ENCODE measurements at places on chromosomes 2 and 18.
A peak's percentile ranks its signal among the peaks of the same experiment; 100 is the strongest.

DNA sequence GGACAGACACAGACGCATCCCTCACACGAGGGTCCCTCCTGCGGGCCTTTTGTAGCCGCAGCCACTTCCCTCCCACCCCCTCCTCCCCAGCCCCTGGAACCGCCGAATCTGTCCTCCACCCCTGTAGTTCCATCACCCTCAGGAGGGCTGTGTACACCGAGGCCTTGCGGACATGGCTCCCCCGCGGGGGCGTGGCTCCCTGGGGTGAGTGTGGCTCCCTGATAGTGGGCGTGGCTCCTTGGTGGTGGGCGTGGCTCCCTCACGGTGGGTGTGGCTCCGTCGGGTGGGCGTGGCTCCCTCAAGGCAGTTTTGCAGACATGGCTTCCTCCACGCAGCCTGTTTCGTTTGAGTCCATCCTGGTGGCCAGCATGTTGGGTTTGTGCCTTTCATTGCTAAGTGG is 420.7 kb upstream of the SALL3 start:
- no peak for DNase-seq

- no peak for DNase-seq
Measured at GRCh38 chr18:5508821-5509220, 35.0 kb downstream of the EPB41L3 start.

- no peak for DNase-seq
Measured at GRCh38 chr2:48347712-48348111, 182.2 kb upstream of the STON1 start.

DNA sequence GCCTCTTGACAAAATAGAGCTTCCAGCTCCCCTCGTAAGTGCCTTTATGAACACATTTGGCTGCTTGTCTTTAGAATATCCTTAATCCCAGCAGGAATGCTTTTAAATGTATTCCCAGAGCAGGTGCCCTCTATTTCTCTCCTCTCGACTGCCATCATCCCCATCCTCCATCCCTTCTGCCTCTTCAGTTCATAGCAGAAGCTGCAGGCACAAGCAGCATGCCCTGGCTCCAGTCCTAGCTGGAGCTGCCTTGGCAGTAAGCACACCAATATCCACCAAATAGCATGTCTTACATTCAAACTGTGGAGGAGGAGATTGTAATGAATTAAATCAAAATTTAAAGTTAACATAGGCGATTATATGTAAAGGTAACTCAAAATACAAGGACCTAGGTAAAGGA is 891.3 kb upstream of the SLC39A10 start:
- DNase-seq, result no peak

DNA sequence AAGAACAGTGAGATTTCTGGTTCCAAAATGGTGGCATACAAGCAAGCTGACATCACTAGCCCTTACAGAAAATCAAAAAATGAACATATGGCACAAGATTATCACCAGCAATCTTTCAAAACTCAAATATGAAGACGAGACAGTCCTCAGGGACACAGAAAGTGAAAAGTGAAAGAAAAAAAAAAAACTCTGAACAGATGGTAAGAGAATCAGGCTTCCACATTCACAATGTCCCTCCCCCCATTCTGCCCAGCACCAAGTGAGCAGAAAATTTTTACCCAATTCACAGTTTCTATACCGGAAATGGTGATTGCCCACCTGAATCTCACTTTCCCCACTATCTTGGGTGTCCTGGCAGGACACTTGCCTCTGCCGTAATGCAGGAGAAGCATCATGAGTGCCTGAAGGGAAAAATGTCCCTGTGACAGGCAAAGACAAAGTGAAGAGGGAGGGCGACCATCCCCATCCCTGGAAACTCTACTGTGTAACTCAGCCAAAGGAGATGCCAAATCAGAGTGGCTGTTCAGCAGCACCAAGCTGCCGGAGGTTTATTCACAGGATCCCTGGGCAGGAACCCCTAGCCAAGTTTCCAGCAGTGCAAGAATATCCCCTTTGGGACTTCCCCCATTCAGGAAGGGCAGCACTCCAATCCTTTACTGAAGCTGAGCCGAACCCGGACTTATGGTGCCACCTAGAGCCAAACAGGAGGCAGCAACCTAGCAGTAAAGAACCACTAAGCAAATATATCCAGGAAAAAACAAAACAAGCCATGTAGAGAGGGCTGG is 312.2 kb downstream of the LRATD1 start:
- no peak for DNase-seq

- no peak for DNase-seq
Measured at GRCh38 chr2:157725846-157726245, 97.2 kb upstream of the ACVR1C start.

GRCh38 chr18:77223221-77223639 is 26.4 kb upstream of the GALR1 start:
- peak; percentile 39 for DNase-seq

- DNase-seq, result no peak
Measured at GRCh38 chr2:73253901-73254300, 19.8 kb downstream of the CCT7 start.

DNA sequence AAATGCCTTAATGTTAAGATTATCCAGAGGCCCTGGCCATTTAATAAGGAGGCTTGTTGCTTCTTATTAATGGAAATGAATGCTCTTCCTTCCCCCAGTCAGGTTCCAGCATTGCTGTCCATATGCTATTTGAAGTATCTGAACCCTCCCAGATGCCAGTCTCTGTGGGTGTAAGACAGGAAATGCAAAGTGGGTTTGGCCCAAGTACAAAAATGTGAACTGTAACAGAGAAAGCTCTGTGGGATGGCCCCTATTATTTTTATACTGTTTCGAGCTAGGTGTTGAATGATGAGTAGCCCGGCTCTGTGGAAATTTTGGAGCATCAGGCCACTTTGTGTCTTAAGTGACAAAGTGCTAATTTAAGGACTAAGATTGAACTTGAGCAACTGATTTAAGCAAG is 141.0 kb downstream of the UXS1 start:
- no peak for DNase-seq

DNA sequence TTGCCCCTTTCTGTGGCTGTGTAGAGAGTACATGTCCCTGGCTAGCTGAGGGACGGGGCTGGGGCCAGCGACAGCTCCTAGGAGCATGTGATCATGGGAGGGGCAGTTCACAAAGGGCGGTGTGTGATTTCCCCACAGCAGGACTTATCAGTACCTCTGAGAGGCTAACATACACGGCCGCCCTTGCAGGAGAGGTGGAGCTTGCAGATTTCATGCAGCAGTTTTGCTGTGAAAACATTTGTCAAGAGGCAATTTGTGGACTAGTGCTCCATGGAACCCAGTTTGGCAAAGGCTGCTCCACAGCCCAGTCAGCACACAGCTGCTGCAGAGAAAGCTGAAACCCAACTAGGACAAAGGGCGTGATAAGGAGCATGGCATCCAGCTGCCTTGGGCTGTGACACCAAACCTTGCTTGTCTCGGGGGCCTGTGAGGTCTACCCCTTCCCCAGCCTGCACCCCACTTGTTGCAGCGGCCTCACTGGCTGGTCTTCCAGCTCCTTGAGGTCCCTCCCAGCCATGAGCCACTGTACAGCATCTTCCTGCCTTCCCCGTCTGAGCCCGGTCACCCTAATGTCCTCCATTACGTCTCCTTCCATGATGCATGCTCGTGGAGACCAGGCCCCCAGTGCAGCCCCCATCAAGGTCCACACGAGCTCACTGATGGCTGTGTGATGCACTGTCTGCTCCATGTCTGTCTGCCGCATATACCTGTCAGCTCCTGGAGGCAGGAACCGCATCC is 121.4 kb upstream of the HDAC4 start:
- no peak for DNase-seq

GRCh38 chr2:38818565-38818964 is 40.6 kb downstream of the GEMIN6 start:
- no peak for DNase-seq

DNA sequence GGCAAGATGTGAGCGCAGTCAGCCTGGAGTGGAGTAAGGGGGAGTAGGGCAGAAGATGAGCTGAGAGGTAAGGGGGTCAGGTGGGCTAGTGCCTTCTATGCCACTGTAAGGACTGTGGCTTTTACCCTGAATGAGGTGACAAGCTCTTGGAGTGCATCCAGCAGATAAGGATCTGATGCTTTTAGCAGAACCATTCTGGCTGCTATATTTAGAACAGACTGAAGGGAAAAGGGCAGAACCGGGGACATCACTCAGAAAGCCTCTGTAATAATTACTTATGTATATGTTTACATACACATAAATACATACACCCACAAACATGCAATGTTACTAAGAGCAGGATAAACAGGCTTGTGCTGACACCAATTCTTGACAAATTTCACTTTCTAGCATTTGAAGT is 124.8 kb downstream of the DTNB start:
- DNase-seq, result no peak

DNA sequence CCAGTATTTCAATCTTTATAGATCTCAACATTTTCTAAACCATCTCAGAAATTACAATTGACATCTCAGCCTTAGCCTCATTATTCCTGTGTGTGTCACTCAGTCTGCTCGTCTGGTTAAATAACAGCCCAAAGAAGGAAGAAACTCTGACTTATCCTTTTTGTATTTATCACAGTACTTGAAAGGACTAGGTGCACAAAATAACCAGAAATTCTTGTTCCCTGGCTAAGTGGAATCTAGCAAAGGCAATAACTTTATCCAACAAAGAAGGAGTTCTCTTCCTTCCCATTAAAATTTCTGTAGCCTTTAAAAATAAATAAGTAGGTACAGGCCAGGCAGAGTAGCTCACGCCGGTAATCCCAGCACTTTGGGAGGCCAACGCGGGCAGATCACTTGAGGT is 139.9 kb upstream of the PID1 start:
- DNase-seq, result no peak

- DNase-seq, result no peak
Measured at GRCh38 chr2:41954304-41955291, 93.2 kb upstream of the PKDCC start.

DNA sequence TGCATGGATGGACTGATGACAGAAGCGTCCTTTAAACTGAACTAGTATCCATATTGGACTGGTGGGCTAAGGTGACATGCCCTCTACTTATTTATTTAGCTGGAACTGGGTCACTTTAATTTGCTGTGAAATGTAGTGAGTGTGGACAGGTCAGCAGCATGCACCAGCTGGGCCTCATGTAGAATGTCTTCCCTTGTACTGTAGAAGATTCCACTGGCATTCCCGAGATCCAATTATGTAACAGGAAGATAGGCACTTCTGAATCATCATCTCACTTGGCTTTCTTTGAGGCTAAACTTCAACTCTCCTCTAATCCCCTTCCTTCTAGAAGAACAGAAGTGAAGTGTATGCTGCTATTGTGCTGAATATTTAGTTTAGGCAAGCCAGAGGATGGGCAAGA is 296.2 kb downstream of the SLC8A1 start:
- no peak for DNase-seq

DNA sequence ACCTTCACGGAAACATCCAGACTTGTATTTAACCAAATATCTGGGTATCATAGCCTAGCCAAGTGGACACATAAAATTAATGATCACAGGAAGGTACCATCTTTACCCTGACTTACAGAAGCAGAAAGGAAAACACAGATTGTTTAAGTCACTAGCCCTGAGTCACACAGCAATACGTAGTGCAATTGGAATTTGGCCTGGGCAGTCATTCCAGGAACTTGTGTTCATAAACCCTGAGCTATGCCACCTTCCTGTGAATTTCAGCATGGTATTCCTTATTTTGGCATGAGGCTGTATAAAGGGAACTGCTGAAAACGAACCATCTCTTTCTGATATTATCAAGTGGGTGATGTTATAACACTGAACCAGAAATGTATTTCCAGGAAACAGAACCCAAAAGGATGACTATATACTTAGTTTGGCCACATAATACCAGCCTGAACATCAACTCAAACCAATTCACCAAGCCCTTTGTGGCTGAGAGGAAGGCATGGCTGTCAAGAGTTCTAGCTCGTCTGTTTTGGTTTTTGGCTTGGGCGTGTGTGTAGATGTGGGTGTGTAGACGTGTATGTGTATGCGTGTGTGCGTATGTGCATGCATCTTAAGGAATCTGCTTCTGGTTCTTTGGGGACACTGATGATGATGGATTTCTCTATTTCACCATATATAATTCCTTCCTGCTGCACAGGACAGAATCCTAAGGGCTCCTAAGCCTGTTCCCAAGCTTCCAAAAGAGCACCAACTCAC is 533.4 kb upstream of the ID2 start:
- DNase-seq, result no peak

- DNase-seq, result no peak
Measured at GRCh38 chr2:77567723-77568122, 45.5 kb upstream of the LRRTM4 start.

GRCh38 chr2:168663993-168664392 is 138.4 kb upstream of the NOSTRIN start:
- no peak for DNase-seq

DNA sequence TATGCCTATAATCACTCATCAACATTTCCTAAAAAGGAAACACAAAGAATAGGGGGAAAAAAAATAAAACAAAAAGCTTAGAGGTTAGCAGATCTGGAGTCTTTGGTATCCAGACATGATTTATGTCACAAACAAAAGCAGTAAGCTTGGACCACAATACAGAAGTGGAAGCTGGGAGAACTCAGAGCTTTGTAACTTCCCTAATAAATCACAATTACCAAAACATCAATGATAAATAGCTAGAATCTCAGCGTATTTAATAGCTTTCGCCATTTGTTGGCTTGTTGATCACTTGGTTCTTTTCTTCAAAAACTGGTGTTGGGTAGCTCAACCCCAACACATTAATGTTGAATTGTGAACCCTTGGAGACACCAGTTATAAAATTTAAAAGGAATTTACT is 392.5 kb downstream of the IRS1 start:
- DNase-seq, result no peak

GRCh38 chr2:158701101-158701500 is 94.0 kb upstream of the DAPL1 start:
- DNase-seq, result no peak

DNA sequence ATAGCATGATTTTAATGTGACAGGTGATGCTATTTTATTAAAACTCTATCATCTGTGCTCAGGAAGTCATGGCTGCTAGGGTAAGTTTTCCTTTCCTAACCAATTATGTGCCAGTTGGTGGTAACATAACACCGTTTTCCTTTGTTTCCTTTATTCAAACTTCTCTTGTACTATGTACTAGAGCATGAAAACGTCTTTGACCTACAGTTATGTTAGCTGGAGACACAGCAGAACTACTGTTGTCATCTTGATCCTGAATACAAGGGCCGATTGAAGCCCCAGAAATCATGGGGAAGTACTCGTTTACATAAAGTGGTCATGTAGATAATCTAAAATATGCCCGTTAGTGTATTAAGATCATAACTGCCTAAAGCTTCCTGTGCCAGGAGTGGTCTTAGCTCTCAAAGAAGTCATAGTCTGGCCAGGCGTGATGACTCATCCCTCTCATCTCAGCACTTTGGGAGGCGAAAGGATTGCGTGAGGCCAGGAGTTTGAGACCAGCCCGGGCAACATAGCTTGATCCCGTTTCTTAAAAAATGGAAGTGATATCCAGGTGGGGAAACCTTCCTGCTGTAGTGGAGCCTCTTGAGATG is 20.5 kb downstream of the NEDD4L start:
- no peak for DNase-seq

All from stimulated activated CD4-positive, alpha-beta T cell treated with anti-CD3 and anti-CD28 coated beads, Interleukin-12 subunit alpha, Interleukin-12 subunit beta, amount 100 ng/mL, for 24 hours (primary cell).